ENCODE measurements at places on chromosomes 7 and 10. TPM values are rescaled to one million over a fixed set of nuclear protein-coding genes. Genes with fewer than 3 reads are reported as not detected.

HMX3 gene
- total RNA-seq = 0.82 TPM

WDR86 gene
- 93.8 TPM for total RNA-seq

ZNF25 gene
- 13.0 TPM for total RNA-seq

ZPBP gene
- 0.88 TPM for total RNA-seq

ABCB1 gene
- total RNA-seq = 22.8 TPM

ELMO1 gene
- total RNA-seq = 31.2 TPM

SLC29A4 gene
- total RNA-seq = 11.3 TPM

GSTO2 gene
- total RNA-seq = 13.5 TPM

HOXA2 gene
- 4.0 TPM for total RNA-seq

ZNF735 gene
- total RNA-seq = not detected

C10orf53 gene
- total RNA-seq = not detected

MTPN gene
- 154 TPM for total RNA-seq

HHEX gene
- 5.3 TPM for total RNA-seq

AEBP1 gene
- 68.5 TPM for total RNA-seq

CPA2 gene
- 0.18 TPM for total RNA-seq

FGL2 gene
- 97.6 TPM for total RNA-seq

ARHGAP21 gene
- 71.4 TPM for total RNA-seq

TRPV5 gene
- 1.1 TPM for total RNA-seq

GPR26 gene
- not detected for total RNA-seq
